ENCODE measurements at places on chromosomes 2 and 18. TPM values are rescaled to one million over a fixed set of nuclear protein-coding genes. Genes with fewer than 3 reads are reported as not detected.
A peak's percentile ranks its signal among the peaks of the same experiment; 100 is the strongest.

DNA sequence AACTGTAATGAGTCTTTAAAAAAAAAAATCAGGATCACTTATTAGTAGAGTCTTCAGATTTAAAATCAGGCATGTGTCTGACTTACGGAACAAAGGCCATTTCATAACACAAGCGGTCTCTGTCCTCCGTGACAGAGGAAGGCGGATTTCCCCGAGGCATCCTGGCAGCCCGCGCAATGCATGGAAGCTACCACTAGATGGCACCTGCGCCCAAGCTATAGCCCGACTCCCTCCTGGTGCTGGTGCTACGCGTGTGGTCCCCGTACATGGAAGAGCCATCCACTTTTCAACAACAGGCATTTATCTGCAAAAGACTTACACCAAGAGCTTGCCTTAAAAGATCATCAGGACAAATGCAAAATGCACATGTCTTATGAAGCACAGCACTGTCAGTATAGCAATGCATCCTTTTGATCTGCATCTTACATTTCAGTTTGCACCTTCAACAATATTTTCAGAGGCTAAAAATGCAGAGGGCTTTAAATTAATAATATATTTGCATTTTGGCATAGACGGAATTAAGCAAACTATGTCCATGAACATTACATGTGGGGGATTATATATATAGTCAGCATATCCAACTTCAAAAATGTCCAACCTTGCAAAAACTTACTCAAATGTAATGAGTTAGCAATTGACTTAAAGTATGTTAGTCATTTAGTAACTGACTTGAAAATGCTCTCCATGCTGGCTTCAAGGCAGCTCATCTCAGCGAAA lies 96.0 kb downstream of the ZNF516 start:
- H3K27ac ChIP-seq = no peak overlapping the region
- no peak overlapping the region for H3K4me3 ChIP-seq
- peaks cover 2% of the 10 kb centered on the region for H3K36me3 ChIP-seq
- H3K4me1 ChIP-seq = no peaks in the 10 kb centered on the region

DNA sequence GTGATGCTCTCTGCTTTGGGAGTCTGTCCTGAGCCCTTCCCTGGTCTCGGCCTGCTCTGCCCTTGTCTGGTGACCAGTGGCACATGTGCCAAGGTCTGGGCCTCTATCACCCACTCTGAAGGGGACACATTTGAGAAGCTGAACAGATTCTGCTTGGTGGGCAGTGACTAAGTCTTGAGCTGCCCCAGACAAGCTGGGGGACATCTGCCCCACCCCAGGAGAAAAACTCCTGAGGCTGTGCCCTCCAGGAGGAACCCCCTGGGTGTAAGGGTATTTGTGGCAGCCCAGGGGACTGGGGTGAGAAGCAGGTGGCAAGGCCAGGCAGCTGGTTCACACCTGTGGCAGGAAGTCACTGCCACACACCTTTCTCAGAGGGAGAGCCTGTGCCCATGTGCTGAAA lies 342.1 kb downstream of the DYSF start:
- no peaks in the 10 kb centered on the region for H3K36me3 ChIP-seq
- no peaks in the 10 kb centered on the region for H3K27me3 ChIP-seq
- H3K27ac ChIP-seq = peak overlapping the region; percentile 57
- H3K4me1 ChIP-seq = peaks cover 7% of the 10 kb centered on the region
- no peak for DNase-seq

DNA sequence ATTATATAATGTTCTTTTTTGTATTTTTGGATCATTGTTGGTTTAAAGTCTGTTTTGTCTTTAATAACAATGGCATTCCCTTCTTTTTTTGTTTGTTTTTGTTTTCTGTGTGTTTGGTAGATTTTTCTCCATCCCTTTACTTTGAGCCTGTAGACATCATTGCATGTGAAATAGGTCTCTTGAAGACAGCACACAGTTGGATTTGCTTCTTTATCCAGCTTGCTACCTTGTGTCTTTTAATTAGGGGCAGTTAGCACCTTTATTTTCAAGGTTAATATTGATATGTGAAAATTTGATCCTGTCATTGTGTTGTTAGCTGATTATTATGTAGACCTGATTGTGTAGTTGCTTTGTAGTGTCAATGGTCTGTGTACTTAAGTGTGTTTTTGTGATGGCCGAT lies 235.7 kb downstream of the KCNJ3 start:
- H3K27me3 ChIP-seq = no peaks in the 10 kb centered on the region
- no peaks in the 10 kb centered on the region for H3K4me1 ChIP-seq
- no peak for DNase-seq
- no peak overlapping the region for H3K27ac ChIP-seq

DNA sequence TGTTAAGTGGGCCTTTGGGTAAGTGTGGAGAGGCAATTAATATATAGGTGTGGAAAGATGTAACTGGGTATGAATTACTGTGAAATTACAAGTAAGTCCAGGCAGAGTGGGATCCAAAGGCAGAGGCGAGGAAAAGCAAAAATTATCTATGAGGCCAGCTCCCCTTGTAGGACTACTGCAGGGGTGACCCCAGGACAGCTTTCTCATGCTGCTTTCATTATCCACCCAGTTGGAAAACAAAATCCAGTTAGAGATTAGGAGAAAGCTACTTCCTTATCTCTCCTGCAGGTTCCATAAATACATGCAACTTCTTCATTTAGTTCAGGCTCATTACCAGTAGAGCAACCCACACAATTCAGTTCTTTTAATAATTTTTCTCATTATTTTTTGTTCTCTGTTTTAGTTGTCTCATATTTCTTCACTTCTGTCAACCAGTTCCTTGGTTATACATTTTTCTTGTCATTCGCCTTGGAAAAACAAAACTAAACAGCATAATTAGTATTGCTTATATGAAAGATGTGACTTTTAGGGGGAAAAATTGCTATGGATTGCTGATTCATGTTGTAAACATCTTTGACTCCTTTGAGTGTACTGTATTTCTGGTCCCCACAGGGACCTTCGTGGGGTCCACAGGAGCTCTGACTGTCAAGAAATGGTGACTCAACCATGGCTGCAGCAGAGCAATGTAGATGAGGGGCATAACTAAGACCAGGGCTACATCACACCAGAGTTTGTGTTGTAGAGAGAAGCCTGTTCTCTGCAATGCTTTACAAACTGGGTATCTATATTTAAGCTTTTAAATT lies 110.4 kb upstream of the PARD3B start:
- no peaks in the 10 kb centered on the region for H3K27me3 ChIP-seq
- DNase-seq = no peak
- H3K4me3 ChIP-seq = no peak overlapping the region
- H3K36me3 ChIP-seq = no peaks in the 10 kb centered on the region
- H3K27ac ChIP-seq = no peak overlapping the region

- H3K36me3 ChIP-seq = no peaks in the 10 kb centered on the region
- no peak for DNase-seq
- no peaks in the 10 kb centered on the region for H3K27me3 ChIP-seq
- peak overlapping the region; percentile 93 for H3K27ac ChIP-seq
- peak overlapping the region; percentile 91 for H3K4me3 ChIP-seq
These were observed 540 bp downstream of the ATP9B start for GRCh38 chr18:79069717-79070151.

GRCh38 chr2:68214381-68214780 lies 38.0 kb downstream of the PPP3R1 start:
- H3K27me3 ChIP-seq = no peaks in the 10 kb centered on the region
- peaks cover 4% of the 10 kb centered on the region for H3K36me3 ChIP-seq
- H3K4me3 ChIP-seq = no peak overlapping the region
- no peak overlapping the region for H3K27ac ChIP-seq

DNA sequence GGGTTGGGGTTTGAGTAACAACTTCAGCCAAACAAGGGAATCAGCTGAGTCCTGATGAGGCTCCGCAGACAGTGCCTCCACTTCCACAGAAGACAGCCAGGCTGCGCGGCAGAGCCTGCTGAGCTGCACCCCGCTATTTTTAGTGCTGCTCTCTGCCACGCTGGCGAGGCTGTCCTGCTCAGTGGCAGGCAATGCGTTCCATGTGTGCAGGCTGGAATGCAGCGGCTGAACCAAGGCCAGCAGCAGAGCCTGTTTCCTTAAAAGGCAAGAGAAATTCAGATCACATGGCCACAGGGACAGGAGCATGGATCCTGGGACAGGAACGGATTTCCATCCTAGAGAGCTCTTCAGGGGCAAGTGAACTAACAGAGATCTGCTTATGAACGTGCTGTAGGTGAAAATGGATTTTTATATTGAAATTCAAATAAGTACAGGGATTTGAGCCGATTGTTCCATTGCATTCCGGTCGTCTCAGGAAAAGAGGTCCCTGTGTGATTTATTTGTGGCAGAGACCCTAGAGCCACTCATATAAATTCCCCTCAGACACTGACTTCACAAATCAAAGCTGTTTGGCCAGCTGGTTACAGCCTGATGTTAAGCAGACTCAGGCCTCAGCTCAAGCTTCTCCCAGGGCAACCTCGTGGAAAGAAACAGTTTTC lies 98.7 kb downstream of the COL6A3 start:
- peak; percentile 96 for DNase-seq
- H3K4me1 ChIP-seq = peaks cover 19% of the 10 kb centered on the region
- H3K36me3 ChIP-seq = no peaks in the 10 kb centered on the region
- peak overlapping the region; percentile 95 for H3K27ac ChIP-seq

DNA sequence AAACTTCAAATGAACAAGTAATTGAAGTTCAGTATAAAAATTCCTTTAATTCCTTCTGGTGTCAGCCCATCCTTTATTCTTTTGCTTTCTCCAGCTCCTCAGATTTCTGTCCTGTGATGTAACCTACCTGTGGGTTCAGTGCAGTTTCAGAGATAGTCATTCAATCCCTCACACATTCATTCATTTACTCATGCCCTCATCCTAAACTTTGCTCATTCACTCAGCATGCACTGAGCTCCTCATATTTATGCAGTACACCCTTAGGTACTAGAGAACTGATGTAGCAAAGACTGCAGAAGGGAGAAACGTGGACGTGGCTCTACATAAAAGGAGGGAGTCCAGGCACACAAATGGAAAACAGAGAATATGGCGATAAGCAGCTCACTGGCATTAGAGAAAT lies 45.3 kb upstream of the STAT1 start:
- H3K36me3 ChIP-seq = no peaks in the 10 kb centered on the region
- no peak for DNase-seq
- H3K4me3 ChIP-seq = no peak overlapping the region
- no peaks in the 10 kb centered on the region for H3K27me3 ChIP-seq
- H3K27ac ChIP-seq = no peak overlapping the region

GRCh38 chr2:95024960-95025405 lies 525 bp upstream of the MAL start:
- no peak overlapping the region for H3K4me3 ChIP-seq
- no peaks in the 10 kb centered on the region for H3K36me3 ChIP-seq
- H3K27me3 ChIP-seq = no peaks in the 10 kb centered on the region

- H3K36me3 ChIP-seq = peaks cover 35% of the 10 kb centered on the region
- DNase-seq = no peak
- no peak overlapping the region for H3K27ac ChIP-seq
- no peaks in the 10 kb centered on the region for H3K27me3 ChIP-seq
These were observed 16.1 kb downstream of the NFATC1 start for GRCh38 chr18:79411614-79412526.

DNA sequence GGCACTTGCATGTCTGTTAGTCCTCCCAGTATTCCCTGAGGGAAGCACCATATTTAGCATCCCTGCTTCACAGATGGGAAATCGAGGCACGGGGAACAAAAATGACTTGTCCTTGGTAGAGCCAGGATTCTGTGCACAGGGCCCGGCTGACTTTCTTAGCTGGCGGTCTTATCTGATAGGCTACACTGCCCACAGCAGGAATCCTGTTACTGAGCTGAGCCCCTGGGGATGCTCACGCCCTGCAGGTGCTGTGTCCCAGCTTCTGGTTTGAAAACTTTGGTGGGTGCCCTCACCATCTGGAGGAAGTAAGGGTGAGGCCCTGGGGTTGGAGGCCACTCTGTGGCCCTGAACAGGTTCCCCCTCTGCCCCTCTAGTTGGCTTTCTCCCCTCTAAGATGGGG lies 68.4 kb upstream of the MCFD2 start:
- H3K4me3 ChIP-seq = no peak overlapping the region
- H3K4me1 ChIP-seq = peaks cover 28% of the 10 kb centered on the region
- peaks cover 17% of the 10 kb centered on the region for H3K36me3 ChIP-seq

DNA sequence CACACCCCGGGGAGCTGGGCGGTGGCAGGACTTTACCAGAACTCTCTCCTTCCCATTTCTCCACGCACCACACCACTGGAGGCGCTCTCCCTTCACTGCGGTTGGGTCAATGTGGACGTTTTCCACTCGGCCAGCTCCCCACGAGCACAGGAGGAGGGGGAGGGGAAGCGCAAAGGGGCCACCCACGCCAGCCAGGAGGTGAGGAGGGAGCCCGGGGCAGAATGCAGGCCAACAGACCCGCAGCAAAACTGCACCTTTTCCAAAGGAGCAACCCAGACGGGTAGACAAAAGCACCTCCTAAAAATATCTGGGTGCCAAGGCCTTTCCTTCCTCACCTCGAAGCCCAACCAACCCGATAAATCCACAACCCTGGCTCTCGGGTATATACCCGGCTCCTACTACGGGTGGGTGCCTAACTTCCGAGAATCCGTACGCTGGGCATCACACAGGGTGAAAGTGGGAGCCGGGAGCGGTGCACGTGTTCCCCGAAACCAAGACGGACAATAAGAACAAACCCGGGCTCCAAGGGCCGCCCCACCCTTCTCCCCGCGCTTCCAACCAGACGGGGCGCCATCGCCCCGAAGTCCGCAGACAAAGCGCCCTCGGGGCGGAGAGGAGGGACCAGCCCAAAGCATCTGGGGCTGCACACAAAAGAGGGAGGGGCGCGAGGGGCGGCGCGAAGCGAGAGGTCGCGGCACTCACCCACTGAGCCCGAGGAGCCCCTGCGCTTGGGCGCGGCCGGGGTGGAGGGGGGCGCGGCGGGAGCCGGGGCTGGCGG lies 1.0 kb downstream of the RTN4 start:
- no peaks in the 10 kb centered on the region for H3K27me3 ChIP-seq
- H3K36me3 ChIP-seq = no peaks in the 10 kb centered on the region
- peak overlapping the region; percentile 95 for H3K27ac ChIP-seq
- peaks cover 2% of the 10 kb centered on the region for H3K4me1 ChIP-seq
- peak; percentile 67 for DNase-seq

- H3K4me1 ChIP-seq = no peaks in the 10 kb centered on the region
- H3K27me3 ChIP-seq = no peaks in the 10 kb centered on the region
- no peaks in the 10 kb centered on the region for H3K36me3 ChIP-seq
- no peak overlapping the region for H3K27ac ChIP-seq
- DNase-seq = no peak
These were observed 26.8 kb upstream of the BIN1 start for GRCh38 chr2:127133793-127134192.

- H3K36me3 ChIP-seq = no peaks in the 10 kb centered on the region
- DNase-seq = no peak
- no peaks in the 10 kb centered on the region for H3K4me1 ChIP-seq
- no peak overlapping the region for H3K27ac ChIP-seq
- H3K27me3 ChIP-seq = no peaks in the 10 kb centered on the region
These were observed 1038.7 kb upstream of the NRXN1 start for GRCh38 chr2:52070665-52071064.

DNA sequence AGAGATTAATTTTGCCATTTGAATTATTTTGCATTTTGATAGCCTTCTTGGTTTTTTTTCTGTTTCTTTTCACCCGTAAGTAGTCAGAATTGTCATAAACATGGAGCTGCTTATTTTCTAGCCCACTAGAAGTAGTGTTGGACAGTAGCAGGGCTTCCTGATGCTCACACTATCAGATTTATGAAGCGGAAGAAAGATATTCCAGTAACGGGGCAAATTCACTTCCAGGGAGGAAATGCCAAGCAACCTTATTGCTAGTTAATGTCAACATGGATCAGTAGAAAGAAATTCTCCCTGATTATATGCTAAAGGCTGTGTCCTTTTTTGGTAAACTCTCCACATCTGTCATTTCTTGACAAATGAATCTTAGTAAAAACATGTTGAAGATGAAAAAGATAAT lies 19.2 kb upstream of the ADAM23 start:
- no peak for DNase-seq
- H3K4me3 ChIP-seq = no peak overlapping the region
- H3K27me3 ChIP-seq = no peaks in the 10 kb centered on the region

The NTSR2 gene
- not detected for total RNA-seq

The ZNF142 gene
- 79.7 TPM for total RNA-seq

The RELCH gene
- 26.4 TPM for total RNA-seq

The CROCC2 gene
- 2.9 TPM for total RNA-seq

The GPAT2 gene
- total RNA-seq = 9.4 TPM

The OST4 gene
- 158 TPM for total RNA-seq

Data from ascending aorta (tissue), 2 donors.